IPS DF 6.9 (cell line): ENCODE measurements at places on chromosomes 6 and 20.

GRCh38 chr6:55180258-55180657 is 5.9 kb downstream of the HCRTR2 start:
- no peak for DNase-seq

DNA sequence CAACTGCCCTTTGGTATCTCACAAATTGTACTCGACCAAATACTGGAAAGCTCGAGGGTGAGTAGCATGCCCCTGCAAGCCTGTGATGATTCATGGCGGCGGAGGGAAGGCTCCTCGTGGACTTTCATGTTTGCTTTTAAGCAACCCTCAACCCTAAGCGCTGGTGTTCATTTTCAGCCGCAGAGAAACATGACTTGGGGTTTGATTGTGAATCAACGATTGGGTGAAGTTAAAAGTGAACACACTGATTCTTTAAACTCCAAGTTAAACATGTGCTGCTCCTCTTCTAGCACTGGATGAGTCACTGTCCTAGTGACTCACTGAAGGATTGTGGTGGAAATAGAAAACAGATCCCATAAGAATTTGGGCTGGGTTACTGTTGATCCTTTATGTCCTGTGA is 8.3 kb downstream of the CD109 start:
- no peak for DNase-seq

DNA sequence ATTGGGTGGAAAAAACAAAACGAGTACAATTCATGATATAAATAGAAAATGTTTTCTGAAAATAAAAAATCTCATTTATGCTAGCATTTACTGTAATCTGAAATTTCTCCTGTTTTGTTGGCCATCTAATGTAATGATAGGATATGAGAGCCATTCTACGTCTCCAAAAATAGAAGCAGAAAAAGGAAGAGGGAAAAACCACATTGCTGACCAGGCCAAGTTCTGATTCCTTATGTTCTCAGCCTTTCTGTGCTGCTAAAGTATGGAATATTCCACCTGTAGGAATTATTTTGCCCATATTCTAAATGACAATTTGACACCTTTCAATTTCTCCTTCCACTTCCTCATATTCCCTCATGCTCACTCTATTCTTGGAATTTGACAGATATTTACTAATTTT is 110.2 kb downstream of the TBXT start:
- no peak for DNase-seq

DNA sequence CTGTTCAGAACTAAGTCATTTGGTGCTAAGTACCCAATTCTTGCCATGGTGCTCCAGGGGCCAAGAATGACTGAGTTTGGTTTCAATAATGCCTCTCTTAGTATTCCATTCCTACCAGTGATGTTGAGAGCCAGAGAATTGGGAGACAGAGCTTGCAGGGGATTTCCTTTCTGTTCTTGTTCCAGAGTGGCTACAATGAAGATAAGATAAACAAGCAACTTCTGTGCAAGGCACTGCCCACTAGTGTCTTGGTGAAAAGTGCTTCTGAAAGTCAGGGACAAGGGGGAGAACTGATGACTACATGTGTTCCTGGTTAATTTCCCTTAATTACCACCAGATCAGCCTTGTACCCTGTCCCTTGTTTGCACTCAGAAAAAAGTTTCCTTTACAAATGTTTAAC is 421.6 kb downstream of the BCKDHB start:
- no peak for DNase-seq

- DNase-seq: peak; percentile 50
These were observed 12.1 kb upstream of the PDYN start for GRCh38 chr20:2005831-2006426.

DNA sequence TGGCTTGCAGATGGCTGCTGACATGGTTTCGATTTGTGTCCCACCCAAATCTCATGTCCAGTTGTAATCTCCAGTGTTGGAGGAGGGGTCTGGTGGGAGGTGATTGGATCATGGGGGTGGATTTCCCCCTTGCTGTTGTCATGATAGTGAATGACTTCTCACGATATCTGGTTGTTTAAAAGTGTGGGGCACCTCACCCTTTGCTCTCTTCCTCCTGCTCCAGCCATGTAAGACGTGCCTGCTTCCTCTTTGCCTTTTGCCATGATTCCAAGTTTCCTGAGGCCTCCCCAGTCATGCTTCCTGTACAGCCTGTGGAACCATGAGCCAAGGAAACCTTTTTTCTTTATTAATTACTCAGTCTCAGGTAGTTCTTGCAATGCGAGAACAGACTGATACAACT is 77.6 kb upstream of the FUCA2 start:
- DNase-seq: no peak

DNA sequence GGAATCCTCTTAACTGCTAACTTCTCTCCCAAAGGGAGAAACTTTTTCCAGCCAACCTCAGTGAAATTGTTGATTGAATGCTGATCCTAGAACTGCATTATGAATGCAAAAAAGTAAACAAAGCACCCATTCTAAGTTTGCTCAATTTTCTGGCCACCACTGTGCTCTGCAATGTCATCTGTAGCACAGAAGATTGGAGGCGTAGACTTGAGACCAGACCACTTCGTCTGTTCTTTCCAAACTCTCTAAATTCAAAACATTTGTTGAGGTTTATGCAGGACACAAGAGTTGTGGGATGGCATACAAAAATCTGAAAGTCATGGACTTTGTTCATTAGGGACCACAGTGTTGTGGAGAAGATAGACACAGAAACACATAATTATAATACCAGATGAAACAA is 11.1 kb upstream of the TSPYL1 start:
- no peak for DNase-seq

- no peak for DNase-seq
These were observed 211.9 kb upstream of the RNF24 start for GRCh38 chr20:4227085-4227821.

DNA sequence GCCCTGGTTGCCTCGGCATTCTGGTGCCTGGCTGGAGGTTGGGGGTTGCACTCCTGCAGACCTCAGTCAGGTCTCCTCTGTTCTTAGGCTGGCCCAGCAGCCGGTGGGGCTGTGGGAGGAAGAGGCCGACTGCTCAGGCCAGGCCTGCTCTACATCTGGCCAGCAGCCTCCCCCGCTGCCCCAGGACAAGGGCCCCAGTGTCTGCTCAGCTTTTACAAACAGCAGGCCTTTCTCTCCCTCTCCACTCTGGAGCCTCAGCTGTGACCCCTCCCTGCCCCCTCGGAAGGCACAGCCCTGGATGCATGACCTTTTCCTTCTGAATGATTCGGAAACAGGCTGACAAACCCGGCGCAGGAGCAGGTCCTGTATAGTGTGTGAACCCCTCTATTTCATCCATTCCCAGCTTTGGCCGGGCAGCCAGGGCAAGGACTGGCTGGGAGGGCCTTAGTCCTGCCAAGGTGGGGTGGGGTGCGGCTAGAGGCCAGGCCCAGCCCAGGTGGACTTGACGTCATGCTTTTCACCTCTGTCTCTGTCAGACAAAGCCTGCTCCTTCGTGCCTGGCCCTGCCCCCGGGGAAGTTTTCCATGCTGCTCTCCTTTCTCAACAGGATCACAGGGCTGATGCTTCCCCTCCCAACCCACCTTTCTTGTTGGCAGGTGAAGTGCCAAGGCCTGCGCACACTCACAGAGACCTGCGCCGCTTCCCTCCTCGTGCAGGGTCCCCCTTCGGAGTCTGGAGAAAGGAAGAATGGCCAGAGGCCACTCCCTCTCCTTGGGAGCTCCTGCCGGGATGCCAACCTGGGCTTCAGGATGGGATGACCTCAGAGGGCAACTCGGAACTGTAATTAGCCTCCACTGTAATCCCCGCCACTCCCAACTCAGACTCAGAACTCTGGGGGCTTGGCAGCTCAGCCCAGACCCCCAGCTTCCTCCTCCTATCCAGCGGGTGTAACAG is 10.1 kb upstream of the ITPR3 start:
- DNase-seq: no peak

DNA sequence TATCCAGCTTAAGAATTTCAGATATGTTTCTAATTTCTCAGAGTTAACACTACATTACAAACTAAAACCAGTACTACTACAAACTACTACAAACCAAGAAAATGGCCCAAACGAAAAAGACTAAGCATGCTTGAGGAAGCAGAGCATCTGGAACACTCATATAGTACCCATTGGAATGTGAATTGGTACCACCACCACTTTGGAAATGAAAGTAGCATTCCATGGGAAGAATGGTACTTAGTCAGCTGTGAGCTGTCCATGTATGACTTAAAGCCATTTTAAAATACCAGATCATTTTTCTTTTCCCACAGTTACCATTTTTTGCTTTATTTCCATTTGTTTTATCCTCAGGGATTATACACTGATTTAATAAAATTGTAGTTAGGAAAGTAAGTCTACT is 30.5 kb downstream of the FBXO9 start:
- no peak for DNase-seq

GRCh38 chr6:164169355-164169754 is 754.8 kb downstream of the QKI start:
- DNase-seq: no peak

DNA sequence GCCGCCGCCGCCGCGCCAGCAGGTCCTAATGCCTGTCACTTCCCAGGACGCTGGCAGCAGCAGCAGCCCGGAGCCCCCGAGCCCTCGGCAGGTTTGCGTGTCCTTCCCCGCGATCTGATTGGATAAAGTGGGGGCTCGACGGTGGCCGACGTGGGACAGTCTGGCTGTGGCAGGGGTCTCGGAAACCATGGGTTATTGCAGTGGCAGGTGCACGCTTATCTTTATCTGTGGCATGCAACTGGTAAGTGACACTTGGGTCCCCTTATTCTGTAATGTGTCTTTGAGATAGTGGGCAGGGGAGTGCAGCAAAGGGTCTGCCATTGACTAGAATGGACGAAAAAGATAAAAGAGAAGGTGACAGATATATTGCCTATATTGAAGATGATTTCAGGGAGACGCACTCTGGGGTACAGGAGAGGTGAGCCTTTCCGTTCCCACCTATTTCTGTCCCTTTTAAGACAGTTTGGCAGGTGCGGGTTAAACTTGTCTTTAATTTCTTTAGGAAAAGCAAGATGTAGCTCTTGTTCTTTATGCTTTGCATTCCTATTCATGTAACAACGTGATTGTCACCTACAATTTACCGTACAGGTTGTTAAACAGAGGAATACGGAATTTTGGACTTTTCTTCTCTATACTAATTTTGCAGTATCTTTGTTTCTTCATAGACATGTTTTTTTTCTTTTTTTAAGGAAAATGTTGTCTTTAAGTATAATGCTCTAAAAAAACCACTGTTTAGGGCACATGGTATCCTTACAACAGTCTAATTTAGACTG is 535 bp downstream of the NKAIN2 start:
- peak; percentile 27 for DNase-seq

DNA sequence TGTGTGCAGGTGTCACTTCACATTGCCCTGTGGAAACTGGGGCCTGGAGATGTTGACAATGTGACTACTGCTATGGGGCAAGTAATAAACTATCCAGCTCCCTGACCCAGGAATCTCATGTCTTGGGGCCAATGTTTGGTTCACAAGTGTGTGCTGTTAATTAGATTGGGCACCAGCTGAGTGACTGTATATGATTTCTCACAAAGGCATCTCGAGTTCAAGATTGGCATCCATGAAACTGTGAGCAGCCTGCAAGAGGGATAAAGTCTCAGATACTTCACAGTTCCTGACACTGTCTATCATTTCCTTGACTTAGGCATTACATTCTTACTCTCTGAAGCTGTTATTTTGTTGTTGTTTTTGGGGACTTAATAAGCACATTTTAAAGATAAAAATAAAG is 264.0 kb downstream of the PRKN start:
- no peak for DNase-seq

GRCh38 chr6:85797993-85798392 is 155.3 kb upstream of the SYNCRIP start:
- DNase-seq: no peak

- DNase-seq: no peak
These were observed 42.7 kb upstream of the MYL9 start for GRCh38 chr20:36498386-36499179.
